ENCODE measurements at places on chromosomes 11 and 22.

DNA sequence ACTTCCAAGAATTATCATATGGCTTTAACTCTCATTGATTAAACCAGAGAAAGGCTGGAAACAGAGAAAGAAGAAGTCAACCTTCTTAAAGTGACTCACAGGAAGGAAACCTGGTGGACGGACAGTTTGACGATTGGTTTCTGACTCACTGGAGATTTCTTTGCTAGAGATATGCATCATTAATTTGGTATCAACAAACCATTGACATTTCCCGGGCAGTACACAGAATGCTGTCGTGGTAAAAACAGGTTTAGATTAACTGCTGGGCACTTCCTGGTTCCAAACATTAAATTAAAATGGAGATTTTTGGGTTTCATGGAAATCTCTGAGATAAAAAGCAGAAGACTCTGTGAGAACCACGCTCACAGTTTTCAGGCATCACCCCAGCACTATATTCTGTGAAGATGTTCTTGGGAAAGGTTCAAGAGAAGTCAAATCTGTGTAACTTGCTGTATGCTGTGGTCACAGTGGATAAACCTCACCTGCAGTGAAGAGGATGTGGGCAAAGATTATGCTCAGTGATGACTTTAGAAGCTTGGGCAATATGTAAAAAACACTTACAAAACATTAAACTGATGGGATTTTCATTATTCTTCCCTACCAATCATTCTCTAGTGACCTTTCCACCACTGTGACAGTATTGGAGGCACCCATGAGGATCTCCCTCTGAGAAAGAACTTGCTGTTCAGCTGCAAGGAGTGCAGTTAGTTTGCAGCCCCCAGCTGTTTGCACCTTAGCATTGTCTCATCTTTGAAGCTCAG lies 61.1 kb upstream of the CD44 start:
- DNase-seq = no peak

- DNase-seq = no peak
Measured at GRCh38 chr11:132790971-132791370, 741.3 kb downstream of the OPCML start.

- peak; percentile 65 for DNase-seq
Measured at GRCh38 chr22:45645526-45646414, 25.9 kb upstream of the ATXN10 start.

- DNase-seq = no peak
Measured at GRCh38 chr11:60129853-60130252, 41.4 kb downstream of the MS4A2 start.

- DNase-seq = no peak
Measured at GRCh38 chr11:76671626-76672309, 1.2 kb upstream of the LRRC32 start.

- no peak for DNase-seq
Measured at GRCh38 chr11:17782145-17782544, 47.6 kb downstream of the KCNC1 start.

- no peak for DNase-seq
Measured at GRCh38 chr11:26780376-26781085, 58.7 kb upstream of the SLC5A12 start.

GRCh38 chr11:78957476-78958245 lies 383.0 kb upstream of the NARS2 start:
- DNase-seq = no peak

DNA sequence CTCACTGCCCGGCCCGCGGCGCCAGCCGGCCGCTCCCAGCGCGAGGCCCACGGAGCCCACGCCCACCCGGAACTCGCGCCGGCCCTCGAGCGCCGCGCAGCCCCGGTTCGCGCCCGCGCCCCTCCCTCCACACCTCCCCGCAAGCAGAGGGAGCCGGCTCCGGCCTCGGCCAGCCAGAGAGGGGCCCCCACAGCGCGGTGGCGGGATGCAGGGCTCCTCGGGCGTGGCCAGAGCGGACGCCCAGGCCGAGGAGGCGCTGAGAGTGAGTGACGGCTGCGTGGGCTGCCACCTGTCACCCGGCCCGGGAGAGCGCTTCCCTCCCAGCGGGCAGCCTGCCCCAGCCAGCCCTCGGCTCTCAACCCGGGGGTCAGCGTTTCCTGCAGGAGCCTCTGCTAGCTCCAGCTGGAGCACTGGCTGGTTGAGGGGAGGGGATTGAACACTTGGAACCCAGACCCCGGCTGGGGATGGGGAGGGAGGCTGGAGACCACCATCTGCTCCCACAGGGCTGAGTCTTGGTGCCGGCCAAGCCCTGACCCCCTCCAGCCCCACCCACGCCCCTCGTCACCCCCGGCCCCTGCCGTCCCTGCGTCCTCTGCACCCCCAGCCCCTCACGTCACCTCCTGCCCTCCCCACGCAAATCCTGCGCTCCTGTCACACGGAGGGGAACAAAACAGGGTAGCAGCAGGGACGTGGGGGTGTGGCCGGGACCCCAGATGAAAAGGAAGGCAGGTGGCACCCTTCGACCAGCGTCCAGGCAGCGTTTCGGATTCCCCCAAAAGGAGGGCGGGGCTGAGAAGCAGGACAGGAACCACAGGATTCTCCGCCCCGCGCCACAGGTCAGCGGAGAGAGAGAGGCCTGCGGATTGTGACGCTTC lies 157.0 kb downstream of the BRD1 start:
- DNase-seq = no peak

DNA sequence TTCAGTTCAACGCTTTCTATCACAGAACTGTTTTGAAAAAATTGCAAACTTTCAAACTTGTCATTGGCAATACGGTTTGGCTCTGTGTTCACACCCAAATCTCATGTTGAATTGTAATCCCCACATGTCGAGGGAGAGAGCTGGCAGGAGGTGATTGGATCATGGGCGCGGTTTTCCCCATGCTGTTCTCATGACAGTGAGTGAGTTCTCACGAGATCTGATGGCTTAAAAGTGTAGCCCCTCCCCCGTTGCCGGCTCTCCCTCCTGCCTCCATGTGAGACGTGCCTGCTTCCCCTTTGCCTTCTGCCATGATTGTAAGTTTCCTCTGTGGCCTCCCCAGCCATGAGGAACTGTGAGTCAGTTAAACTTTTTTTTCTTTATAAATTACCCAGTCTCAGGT lies 1144.0 kb downstream of the BRD1 start:
- DNase-seq = no peak

- DNase-seq = no peak
Measured at GRCh38 chr11:29024386-29024785, 916.2 kb downstream of the METTL15 start.

Data from SHP77 (cell line).